Nucleus accumbens (tissue), 56 donors: ENCODE measurements at places on chromosomes 3 and 15.

DNA sequence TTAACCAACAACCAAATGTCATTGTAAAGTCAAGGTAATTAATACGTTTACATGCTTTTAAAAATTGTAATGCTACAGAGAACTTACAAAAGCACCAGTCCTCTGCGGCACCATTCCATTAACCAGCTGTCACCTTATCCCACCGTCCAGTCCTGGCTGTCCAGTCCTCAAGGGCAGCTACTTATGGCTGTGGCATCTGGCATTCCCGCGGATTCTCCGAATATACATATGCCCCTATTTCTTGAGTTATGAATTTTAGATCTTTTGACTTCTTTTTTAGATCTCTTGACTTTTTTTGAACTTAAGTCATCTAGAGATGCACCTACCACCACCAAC is 382 bp upstream of the POMGNT2 start:
- DNase-seq = no peak

- no peak for DNase-seq
These were observed 60.6 kb upstream of the GAP43 start for GRCh38 chr3:115562636-115563267.

- DNase-seq = no peak
These were observed 503.4 kb upstream of the MDFIC2 start for GRCh38 chr3:70815817-70816216.

GRCh38 chr15:62833646-62834045 is 208.9 kb upstream of the TPM1 start:
- no peak for DNase-seq

DNA sequence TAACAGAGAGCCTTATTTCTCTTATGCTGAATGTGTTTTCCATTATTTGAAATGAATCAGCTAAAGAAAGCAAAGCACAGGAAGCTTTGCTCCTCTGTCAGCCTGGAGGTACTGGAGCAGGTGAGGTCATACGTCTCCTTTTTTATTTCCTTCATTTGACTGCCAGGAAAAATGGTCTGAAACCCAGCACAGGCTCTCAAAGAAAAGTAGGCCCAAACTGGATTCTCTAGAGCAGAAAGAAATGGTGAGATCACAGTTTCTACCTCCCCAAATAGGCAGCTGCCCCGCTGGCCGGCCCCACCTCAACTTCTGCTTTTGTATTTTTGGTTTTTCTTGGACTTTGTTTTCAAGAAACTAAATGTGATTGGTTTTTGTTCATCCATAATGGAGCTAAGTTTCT is 95.1 kb downstream of the RPL39L start:
- no peak for DNase-seq

DNA sequence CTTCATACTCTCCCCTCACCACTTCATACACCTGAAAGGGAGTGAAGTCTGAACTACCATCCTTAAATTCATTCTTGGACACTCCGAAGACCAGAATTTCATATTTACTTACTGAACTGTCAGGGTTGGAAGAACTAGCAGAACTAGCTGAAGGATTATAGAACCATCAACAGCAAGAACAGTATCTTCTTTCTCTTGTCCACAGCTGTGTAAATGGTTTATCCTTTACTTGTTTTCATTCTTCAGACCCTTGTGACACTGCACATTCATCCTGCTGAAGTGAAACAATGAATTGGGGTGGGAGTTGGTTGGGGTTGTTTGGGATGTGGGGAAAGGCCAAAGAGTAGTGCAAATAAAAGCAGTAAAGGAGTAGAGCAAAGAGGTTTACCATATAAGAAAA is 350.9 kb downstream of the ZIC1 start:
- no peak for DNase-seq

DNA sequence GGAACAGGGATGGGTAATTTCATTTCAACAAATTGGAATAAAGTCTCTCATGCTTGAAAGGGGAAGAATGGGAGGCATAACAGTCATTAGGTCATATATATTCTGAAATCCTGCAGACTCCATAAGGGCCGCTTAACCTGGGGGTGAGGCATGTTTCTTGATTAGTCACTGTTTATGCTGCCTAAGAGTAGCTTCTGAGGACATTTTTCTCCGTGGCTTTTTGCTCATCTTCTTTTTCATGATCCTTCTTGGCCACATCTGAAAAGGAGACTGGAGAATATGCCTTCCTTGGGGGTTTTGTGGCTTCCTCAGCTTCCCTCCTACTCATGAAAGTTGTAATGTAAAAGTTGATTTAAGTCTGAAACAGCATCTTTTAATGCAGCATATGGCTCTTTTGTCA is 20.0 kb upstream of the CFAP20DC start:
- no peak for DNase-seq

- DNase-seq = no peak
These were observed 91.7 kb upstream of the FGF12 start for GRCh38 chr3:192819001-192819569.

DNA sequence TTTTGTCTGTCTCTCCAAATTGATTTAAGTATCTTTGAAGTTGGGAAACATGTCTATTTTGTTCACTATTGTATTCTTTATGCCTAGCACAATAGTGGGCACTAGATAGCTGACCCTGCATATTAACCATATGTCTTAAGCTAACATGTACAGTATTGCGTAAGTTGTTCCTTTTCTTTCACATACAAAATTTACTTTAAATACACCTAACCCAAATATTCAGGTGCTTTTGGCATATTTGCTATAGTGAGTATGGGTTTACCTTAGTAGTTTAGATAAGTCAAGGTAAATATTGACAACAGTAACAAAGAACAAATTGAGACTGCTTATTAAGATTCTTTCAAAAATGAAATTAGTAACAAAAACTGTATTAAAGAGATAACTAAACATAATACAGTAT is 50.9 kb downstream of the NRG4 start:
- no peak for DNase-seq

DNA sequence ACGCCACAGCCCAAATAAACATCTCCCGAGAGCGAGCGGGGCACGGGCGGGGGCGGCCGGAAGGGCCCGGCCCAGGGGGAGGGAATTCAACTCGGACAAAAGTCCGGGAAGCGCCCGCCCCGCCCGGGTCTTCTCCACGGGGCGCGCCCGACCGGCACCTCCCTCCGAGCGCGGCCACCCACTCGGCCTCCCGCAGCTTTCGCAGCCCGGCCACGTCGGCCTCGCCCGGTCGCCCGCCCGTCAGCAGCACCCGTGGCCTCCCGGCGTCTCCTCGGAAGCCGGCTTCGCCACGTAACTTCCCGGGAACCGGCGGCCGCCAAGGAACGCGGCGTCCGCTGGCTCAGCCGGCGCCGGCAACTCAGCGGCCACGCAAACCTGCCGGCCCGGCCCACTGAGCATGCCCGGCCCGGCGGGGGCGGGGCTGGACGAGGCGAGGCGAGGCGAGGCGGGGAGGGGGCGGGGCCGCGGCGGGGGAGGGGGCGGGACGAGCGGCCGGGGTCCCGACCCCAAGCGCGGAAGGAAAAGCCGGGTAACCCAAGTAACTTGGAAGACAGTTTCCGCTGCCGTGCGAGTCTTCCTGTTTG is at the start of gene TJP1:
Gene TJP1 (minus strand): TSS at position 369 of the 584 bp plus-strand sequence. CDS start 440 bp downstream, outside the sequence.
- no peak for DNase-seq

- DNase-seq = no peak
These were observed 9.1 kb upstream of the TMEM87A start for GRCh38 chr15:42282344-42282743.

DNA sequence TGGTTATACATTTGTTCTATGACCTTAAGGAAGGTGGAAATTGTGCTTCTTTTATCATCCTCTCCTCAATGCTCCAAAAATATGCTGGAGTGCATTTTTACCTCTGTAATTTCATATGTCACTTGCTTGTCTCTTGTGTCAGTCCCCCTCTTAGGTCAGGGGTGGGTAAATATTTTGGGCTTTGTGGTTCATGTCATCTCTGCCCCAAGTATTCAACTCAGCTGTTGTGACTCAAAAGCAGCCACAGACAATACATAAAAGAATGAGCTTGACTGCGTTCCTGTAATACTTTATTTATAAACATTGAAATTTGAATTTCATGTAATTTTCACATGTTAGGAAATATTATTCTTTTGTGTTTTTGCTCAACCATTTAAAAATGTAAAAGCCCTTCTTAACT is 60.4 kb upstream of the SLC24A5 start:
- DNase-seq = no peak

- no peak for DNase-seq
These were observed 130.8 kb upstream of the CCNL1 start for GRCh38 chr3:157290766-157291165.

DNA sequence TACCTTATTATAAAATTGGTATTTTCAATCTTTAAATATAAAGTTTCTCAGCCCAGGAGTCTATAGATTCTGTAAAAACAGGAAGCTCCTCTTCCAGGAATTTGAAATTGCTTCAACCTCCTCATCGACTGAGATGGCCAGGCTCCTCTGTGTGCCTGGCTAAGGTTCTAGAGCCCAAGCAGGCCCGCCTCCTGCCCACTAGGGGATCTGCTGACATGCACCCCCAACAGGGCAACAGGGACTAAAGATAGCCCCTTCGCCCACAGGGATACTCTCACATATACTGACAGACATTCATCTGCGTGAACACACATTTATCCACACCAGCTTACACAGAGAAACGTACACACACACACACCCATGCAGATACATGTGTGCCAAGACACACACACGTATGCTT is 183.1 kb upstream of the TLE3 start:
- no peak for DNase-seq

DNA sequence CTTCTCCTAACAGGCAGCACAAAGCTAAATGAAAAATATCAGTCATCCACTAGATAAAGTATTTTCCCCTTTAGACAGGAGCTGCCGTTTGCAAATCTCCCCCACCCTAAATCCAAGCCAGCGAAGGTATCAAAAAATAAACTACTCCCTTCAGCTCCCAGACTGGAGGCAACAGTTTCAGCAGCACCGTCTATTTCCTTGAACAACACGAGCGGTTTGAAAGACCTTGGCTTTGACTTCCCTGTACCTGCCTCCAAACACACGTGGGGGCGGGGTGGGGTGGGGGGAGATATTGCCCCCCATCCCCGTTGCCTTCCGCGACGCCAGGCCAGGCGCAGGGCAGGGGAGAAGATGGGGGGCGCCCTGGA is 832 bp upstream of the CACNA1D start:
- no peak for DNase-seq

- no peak for DNase-seq
These were observed 114.8 kb downstream of the ADCY5 start for GRCh38 chr3:123334056-123334455.

- no peak for DNase-seq
These were observed 6.9 kb downstream of the NUDT16 start for GRCh38 chr3:131388490-131388799.

DNA sequence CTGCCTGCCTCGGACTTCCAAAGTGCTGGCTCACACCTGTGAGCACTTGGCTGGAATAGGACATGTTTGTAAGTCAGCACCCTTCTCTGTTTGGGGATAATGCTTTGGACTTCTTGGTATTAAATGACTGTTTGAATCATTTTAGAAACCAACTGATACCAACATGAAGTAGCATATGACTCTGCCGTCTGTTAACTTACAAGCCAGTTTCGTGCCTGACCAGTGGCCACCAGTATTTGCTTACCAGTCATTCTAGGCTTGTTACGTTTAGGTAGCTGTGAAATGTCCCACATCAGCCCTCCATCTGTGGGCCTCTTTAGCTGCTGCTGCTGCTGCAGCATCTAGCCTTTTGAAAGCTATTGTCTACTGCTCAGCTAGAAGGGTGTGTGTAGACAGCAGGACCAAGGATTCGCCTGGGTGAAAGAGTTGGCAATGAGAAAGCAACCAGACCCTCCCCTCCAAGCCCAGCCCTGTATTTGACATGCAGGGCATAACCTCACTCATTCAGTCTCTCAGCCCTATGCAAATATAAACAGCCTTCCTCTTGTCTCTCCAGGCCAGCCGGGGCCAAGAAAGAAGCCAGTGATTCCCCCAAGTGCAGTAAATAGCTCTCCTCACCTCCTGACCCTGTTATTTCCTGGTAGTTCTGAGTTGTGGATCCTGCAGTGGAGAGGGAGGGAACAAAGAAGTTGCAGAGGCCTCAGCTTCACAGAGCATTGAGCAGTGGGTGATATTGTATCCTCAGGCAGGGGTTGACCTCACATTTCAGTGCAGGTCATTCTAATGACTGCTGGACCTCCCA is 51.0 kb downstream of the NKIRAS1 start:
- DNase-seq = peak; percentile 39

DNA sequence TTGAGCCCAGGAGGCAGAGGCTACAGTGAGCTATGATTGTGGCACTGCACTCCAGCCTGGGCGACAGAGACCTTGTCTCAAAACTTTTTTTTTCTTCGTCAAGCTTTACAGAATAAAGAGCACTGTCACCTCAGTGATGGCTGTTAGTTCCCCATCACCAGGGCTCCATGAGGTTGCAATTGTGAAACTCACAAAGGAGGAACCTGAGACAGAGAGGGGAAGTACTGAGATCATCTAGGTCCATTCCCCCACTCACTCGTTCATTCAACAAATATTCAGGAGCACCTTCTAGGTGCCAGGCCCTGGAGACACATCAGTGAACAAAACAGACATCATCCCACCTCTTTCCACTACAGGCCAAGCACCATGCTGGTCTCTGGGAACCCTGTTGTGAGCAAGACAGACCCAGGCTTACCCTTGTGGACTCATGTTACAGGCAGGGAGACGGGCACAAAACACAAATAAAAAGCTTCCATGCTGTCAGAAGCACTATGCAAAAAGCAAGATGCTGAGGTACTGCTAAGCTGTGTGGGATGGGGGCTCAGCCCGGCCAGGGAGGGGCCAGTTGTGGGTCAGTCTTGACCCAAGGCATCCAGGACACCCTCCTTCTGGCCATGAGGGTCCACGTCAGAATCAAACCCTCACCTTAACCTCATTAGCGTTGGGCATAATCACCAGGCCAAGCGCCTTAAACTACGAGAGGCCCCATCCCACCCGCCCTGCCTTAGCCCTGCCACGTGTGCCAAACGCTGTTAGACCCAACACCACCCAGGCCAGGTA is 2.1 kb upstream of the RHO start:
- DNase-seq = no peak

DNA sequence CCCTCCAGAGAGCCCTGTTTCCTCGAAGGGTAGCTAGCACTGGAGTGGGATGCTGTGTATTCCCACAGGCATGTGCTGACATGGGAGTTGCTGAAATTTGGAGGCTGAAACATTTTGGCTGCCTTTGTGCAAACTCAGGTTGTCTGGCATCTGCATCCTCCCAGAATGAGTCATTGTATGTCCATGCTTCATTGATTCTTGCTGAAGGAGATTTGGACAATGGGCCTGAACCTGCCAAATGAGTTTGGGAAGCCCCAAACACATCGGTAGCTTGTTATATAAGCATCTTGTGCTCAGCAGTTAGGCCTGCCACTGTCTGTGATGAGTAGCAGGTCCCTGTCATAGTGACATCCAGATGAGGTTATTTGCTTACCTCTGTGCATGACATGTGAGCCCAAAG is 160.0 kb downstream of the IL5RA start:
- DNase-seq = no peak

DNA sequence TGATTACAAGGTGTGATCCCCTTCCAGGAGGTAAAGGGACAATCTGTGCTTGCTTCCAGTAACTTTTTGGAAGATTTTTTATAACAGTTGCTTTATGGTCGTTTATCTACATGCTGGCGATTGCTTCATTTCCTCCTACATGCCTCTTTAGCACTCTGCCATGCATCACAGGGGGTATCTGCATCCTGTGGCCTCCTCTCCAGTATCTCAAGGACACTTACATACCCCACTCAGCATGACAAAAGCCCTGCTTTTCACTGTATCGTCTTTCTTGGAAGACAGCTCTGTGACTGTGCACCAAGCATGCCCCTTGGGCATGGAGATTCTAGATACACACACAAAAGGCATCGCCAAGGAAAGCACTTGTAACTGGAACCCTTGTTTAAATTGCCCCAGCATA is 25.3 kb downstream of the CAPN3 start:
- DNase-seq = no peak

- DNase-seq = no peak
These were observed 29.1 kb downstream of the CADM2 start for GRCh38 chr3:84987706-84988504.
